ENCODE measurements at places on chromosomes 3 and 15.

- DNase-seq = no peak
Observed at GRCh38 chr3:64463981-64464380, 223.8 kb downstream of the ADAMTS9 start.

- peak; percentile 50 for DNase-seq
Observed at GRCh38 chr3:24149032-24149431, 203.9 kb downstream of the NR1D2 start.

DNA sequence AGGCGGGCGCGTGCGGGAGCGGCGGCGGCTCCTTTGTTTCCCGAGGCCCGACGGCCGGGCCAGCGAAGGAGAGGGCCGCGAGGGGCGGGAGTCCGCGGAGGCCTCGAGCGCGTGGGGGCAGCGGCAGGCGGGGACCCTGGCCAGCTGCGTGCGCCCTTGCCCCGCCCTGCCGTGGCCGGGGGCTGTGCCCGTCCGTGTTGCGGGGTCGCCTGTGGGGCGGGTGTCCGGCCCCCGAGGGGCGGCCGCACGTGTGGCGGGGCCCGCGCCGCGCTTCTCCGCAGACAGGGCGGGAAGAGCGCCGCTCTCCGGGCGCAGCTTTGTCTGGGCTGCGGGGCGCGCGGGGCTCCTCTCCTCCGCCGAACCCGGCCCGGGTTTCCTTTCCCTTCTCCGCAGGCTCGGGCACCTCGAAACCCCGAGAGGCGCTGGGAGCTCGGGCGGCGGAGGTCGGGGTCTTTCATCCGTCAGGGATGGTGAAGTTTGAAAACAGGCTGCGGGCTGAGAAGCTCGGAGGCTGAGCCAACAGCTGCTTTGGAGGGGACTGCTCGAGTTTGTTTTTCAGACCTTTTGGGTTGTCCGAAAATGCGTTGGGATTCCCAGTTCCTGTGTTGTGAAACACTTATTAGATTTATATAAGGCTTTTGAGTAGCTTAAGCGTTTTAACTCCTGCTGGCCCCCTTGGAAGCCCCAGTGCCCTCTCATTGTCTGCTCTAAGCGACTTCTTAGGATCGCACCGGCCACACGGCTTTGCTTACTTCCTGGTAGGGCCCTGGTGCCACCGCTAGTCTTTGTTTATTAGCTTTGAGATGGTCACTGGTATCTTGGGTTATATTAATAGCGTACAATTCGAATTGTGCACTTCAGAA is 817 bp downstream of the USP3 start:
- peak; percentile 74 for DNase-seq

- DNase-seq = no peak
Observed at GRCh38 chr3:89138048-89138447, 30.6 kb downstream of the EPHA3 start.

DNA sequence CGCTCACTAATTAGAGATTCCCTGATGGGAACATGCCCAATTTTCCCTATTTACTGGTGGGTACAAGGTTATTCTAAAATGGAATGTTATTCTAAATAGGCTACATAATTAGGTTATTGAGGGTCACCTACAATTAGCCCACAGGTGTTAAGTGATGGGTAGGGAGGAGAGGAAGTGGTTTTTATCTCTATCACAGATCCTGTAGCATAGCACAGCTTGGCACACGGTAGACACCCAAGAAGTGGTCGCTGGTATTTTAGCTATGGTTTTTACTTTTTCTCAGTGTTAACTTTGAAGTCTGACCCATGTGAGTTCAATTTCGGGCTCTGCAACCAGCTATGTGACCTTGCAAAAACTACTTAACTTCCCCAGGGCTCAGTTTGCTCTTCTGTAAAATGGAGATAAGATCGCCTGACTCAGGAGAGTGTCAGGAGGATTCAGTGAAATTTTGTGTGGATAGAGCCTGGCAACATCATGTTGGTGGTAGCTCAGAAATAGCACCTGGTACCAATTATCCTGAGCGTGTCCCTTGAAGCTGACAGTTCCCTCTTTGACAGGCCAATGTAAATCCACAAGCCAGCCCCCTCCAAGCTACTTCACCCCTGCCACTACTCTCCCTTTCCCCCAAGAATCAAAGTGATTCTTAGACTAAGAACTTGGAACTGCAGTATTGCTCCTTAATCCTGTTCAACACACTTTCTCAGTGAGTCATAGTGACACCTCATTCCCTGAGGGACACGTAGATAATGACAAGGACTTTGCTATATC is 8.7 kb upstream of the LMCD1 start:
- DNase-seq = no peak

- no peak for DNase-seq
Observed at GRCh38 chr3:24479816-24480215, 14.8 kb downstream of the THRB start.

- DNase-seq = peak; percentile 50
Observed at GRCh38 chr15:74233851-74234597, 2.1 kb upstream of the CCDC33 start.

- no peak for DNase-seq
Observed at GRCh38 chr15:82995938-82996337, 9.9 kb downstream of the RAMAC start.

DNA sequence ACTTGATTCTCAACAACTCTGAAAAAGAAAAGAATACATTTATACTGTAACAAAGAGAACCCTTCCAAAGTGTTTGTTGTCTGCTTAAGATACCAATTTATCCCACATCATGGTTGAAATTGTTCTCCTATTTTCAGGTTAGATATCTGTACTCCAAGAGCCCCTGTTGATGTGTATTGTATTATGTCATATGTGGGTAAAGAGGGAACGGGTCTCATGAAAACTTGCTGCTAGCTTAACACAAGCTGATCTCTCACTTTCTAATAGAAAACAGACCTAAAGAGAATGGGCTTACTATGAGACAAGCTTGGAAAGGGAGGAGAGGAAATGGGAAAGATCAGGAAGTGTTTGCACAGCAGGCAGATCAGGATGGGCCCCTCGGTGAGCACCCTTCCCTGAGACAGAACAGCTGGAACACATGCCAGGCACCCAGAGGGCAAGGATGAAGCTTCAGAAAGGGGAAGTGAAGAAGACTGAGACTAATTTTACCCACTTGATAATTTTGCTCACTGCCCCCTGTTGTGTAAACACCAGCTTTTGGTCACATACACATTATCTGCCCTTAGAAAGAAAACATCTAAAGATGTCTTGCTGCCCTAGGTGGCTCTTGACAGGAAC is 747.9 kb upstream of the CCDC54 start:
- DNase-seq = no peak

- peak; percentile 27 for DNase-seq
Observed at GRCh38 chr15:60551781-60552161, 72.8 kb upstream of the ICE2 start.

GRCh38 chr3:24428481-24428880 is 66.2 kb downstream of the THRB start:
- DNase-seq = no peak

- DNase-seq = no peak
Observed at GRCh38 chr3:105274958-105275357, 91.8 kb upstream of the ALCAM start.

GRCh38 chr3:112539825-112540650 is 21.7 kb downstream of the ATG3 start:
- no peak for DNase-seq

DNA sequence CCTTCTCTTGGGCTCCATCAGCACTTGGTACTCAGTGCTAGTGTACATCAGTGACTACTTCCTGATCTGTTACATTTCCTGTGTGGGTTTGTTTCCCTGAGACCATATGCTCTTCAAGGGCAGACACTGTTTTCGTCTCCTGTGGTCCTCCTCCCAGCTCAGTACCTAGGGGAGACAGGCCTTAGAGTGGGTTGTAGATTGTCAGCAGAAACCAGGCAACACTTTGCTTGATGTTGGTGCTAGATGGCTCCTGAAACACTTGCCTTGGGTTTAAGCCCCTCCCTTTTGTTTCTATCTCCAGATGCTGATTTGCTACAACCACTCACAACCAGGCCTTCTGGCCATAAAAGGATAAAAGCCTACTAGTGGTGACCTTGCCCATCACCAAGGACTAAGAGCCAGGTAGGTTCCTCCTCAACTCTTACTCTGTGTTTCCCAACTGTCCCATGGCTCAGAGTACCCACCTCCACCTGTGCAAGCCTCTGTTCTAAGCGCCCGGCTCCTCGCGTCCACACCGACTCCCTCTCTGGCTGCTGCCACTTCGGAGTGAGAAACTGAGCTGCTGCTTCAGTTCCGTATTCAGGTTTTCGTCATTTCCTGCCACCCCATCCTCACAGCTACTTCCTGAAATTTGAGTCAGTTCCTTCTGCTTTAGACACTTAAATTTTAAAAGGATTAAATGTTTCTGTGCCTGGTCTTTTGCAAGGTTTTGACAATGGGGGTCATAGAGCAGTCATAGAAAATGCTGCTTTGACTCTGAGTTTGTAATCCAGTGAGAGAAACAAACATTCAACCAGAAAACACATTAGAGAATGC is at the start of gene HCLS1:
Gene HCLS1, minus strand, starts transcription at position 548 of the 816 bp plus-strand sequence. CDS start 2,556 bp downstream, outside the sequence.
- DNase-seq = no peak

DNA sequence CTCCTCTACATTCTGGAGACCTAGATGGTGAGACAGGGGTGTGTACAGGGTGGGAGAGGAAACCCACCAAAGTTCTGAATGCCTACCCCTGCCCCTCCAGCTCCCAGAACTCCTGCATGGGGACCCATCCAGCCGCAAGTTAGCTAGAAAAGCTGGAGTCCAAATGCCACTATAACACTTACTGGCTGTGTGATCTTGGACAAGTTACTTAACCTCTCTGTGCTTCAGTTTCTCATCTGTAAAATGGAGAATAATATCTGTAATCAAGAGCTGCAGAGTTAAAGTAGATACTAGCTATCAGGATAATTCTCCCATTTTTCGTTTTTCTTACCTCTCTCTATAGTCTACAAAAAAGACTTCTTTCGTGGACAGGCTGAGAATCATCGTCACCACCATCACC is 63.4 kb downstream of the ADCY5 start:
- DNase-seq = no peak

- peak; percentile 93 for DNase-seq
Observed at GRCh38 chr3:66220602-66221377, at the start of gene SLC25A26. TSS of gene SLC25A26 (plus strand) at chr3:66221001. CDS start at chr3:66221095, 94 bp downstream.

- no peak for DNase-seq
Observed at GRCh38 chr3:171132873-171133272, 106.4 kb upstream of the SLC2A2 start.

DNA sequence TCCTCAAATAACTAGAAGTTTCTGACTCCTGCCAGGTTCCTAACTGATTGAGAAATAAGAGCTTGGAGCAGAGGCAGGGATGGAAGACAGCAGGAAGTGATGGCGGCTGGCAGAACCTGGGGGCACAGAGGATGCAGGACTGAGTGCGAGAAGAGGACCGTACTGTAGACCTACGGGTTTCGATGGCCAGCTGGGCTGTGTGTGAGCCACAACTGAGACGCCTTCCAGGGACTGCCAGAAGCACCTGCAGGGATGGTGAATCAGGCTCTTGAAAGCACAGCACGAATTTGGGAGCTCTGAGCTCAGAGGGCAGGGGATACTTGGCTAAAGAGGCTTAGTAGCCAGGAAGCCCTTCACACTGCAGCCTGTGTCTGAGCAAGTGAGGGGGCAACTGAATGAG is 165.6 kb downstream of the ABHD5 start:
- no peak for DNase-seq

- DNase-seq = no peak
Observed at GRCh38 chr15:100341239-100341749, 481 bp downstream of the ADAMTS17 start.

DNA sequence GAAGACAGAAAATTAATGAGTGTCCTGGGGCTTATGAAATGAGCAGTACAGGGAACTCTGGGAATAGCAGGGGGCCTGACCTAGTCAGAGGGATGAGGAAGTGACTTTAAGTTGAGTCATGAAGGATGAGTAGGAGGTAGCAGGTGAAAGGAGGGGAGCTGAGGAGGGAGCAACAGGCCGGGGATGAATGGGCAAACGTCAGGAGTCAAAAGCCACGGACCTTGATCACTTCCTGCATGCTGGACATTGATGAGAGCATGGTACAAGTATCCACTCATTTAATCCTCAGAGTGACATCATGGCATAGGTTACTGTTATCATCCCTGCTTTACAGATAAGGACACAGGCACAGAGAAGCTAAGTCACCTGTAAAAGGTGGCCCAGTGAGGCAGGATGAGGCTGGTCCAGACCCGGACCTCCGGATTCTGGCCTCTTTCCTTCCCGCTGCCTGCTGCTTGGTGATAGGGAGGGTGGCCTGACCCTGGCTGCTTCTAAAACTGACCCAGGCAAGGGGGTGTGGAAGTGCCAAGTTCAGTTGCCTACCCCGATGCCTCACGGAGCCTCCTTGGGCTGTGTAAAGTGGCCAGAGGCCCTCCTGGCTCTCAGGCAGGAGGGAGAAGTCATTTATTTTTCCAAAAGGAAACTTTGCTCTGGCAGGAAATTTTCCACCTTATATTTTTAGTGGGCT is 7.6 kb downstream of the CORO2B start:
- DNase-seq = no peak

DNA sequence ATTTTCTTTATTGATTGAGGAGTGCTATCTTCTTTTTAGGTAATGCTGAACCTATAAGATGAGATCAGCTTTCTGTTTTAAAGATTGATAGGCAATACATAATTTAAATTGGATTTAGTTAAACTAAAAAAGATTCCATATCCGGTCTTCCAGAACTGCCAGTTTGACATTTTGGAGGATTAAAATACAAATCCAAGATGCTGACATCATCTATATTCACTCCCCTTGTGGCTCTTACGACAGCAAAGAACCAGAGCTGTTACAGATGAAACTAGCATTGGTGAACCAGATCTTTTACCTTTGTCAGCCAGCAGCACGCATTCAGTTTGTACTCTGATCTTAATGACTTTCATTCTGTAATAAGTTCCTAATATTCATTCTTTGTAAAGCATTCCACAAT is 218.7 kb downstream of the ZIC4 start:
- DNase-seq = no peak

GRCh38 chr15:38593524-38593923 is 28.9 kb upstream of the RASGRP1 start:
- no peak for DNase-seq

DNA sequence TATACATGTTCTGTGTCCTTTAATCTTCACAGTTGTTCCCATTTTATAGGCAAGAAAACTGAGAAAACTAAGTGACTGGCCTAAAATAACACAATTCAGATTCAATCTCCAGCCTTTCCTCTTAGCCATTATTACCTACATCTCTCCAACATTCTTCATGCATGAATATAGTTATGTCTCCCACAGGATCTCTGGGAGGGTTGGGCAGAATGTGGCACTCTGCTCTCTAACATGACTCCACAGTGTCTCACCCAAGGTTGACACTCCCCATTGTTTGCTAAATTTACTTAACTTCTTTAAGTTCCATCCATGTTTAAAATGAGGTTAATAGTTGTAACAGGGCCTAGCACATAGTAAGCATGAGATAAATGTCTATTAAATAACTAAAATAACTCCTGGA is 276.3 kb downstream of the ERC2 start:
- DNase-seq = no peak

- DNase-seq = no peak
Observed at GRCh38 chr15:29805043-29805707, 17.1 kb downstream of the TJP1 start.

GRCh38 chr3:192215-192929 is 4.2 kb upstream of the CHL1 start:
- DNase-seq = no peak

DNA sequence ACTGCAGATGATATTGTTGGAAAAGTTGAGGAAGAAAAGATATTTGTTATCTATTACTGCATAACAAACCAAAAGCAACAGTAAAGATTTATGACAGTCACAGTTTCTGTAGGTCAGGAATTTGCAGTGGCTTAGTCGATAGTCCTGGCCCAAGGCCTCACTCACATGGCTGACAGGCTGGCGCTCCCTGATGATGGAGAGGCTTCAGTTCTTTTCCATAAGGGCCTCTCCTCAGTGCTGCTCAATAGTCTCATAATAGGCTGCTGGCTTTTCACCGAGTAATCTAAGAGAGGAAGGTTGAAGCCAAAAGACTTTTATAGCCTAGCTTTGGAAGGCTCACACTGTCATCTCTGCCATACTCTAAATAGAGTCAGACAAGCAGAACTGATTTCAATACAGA is 17.7 kb downstream of the IREB2 start:
- no peak for DNase-seq

All from H7 (cell line).